Esophagus muscularis mucosa (tissue), 4 donors: ENCODE measurements at places on chromosomes 1 and 21.

- DNase-seq, result no peak
Measured at GRCh38 chr1:111422546-111423391, 4.8 kb downstream of the OVGP1 start.

GRCh38 chr1:12052997-12053686 is 10.0 kb upstream of the TNFRSF8 start:
- no peak for DNase-seq

- DNase-seq, result no peak
Measured at GRCh38 chr1:61361931-61362330, 279.6 kb downstream of the NFIA start.

- no peak for DNase-seq
Measured at GRCh38 chr1:195735140-195735539, 873.1 kb downstream of the KCNT2 start.

DNA sequence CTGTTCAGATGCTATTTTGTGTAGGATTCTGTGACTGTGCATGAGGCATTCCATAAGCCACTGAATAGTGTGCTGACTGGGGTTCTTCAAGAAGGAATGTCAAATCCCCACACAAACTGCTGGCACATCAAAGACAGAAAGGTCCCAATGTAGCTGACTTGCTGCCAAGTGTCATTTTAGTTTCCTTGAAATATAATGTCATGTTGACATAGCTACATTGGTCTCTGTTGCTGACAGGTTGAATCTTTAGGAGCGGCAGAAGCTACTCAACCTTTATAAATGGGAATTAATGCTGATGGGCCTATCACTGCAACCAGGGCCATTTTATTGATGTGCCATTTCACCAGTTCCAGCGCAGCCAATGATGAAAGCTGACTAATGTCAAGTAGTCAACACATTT is 1110.7 kb upstream of the B3GALT2 start:
- no peak for DNase-seq

GRCh38 chr21:42746593-42747275 is 93.3 kb downstream of the PDE9A start:
- DNase-seq, result no peak

GRCh38 chr1:76901158-76901767 is 34.0 kb downstream of the ST6GALNAC5 start:
- no peak for DNase-seq

DNA sequence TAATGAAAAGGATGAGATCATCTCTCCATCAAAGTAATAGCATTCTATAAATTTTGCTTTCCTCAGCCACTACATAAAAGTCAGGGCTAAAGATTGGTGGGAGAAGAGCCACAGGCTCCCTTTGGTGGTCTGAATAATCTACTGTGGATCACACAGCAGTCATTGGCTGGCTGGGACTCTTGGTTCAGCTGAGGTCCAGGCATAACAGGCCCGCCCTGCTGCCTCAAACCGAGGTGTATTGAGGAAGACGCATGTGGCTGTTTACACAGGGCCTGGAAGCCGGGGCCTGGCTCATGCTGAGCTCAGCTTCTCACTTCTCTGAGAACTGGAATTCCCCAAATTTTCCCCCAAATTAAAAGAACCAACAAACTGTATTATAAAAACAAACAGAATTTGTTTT is 139.2 kb downstream of the PTPRC start:
- DNase-seq, result no peak
